Dermis blood vessel endothelial cell (primary cell): ENCODE measurements at places on chromosomes 7 and 10. TPM values are rescaled to one million over a fixed set of nuclear protein-coding genes. Genes with fewer than 3 reads are reported as not detected.
A peak's percentile ranks its signal among the peaks of the same experiment; 100 is the strongest.

- DNase-seq: peak; percentile 23
These were observed 6.5 kb downstream of the NACAD start for GRCh38 chr7:45082031-45082830.

- DNase-seq: no peak
These were observed 15.9 kb downstream of the TMEM209 start for GRCh38 chr7:130189343-130189742.

GRCh38 chr10:114915294-114915693, 22.7 kb upstream of the TRUB1 start:
- no peak for DNase-seq

DNA sequence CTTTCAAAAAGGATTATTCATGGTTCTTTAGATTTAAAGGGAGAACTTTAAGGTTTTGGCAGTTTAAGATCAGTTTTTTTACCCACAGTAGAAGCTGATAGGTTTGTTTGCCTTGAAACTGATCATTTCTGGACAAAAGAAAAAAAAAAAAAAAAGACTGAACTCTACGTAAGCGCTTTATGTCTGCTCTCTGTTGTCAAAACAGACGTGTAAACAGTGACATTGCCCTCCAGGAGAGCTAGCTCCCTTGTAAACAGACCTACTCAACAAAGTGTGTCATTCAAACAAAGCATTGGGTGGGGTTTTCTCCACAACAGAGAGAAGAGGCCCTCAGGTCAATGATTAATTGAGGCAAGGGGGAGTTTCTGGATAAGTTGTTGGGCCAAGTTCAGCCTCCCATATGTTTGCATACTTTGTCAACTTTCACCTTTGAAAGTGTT, 568.1 kb upstream of the LRRN3 start:
- DNase-seq: no peak

GRCh38 chr7:7181519-7182155, 707 bp upstream of the C1GALT1 start:
- peak; percentile 62 for DNase-seq

DNA sequence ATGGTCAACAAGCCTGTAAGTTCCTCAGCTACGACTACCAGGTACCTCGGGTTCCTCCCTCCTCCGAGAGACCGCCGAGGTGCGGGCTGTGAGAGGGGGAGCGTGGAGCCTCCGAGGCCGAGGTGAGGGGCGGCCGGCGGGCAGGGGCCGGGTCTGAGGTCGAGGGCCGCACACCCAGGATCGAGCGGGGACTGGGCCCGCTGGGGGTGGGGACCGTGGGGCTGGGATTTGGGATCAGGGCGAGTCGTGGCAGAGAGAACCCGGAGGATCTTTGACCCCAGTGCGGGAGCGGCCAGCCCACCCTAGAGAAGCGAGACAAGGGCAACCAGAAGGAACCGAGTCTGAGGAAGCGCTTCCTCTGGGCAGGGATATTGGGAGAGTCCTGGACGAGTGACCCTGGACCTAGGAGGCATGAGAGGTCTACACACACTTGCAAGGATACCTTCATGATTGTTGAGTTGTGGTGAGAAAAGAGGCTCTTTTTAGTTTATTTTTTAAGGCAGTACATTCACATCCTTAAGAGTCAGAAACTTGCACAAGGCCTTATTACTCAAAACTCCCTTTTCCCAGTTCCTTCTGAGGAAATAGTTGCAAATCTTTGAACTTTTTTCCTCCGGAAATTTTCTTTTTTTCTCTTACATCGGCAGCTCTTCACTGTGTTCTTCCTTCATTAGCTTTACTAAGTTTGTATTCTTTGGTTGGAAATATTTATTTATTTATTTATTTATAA, 395 bp downstream of the ZNF487 start:
- peak; percentile 20 for DNase-seq

DNA sequence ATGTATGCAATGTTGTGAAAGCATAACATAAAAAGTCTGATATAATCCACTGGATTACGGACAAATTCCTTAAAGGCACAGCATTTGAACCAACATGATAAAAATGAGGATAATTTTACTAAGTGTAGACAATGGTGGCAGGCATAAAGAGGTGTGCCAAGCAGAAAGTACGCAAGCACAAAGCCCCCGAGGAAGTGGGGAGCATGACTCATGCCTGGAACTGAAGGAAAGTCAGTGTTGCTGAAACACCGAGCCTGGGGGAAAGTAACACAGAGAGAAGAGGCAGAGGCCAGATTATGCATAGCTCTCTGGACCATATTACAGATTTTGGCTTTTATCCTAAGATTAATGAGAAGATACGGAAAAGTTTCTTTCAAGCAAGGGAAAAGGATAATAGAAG, 490.0 kb upstream of the PHF14 start:
- no peak for DNase-seq

DNA sequence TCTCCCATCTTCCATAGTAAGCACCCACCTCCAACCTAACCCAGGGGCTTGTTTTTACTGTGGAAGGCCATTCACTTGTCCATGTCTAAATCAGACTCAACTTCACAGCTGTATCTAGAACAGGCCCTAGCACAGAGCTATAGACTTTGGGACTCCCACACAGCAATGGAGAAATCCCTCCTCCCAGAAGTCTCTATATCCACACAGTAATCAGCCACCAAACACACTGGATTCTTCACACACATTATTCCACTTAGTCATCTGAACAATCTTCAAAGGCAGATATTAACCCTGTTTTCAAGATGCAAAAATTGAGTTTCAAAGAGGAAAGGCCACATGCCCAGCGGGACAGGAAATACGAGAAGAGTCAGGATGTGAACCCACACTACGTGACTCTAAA, 81.8 kb downstream of the MALSU1 start:
- DNase-seq: peak; percentile 40

- DNase-seq: no peak
These were observed 51.1 kb upstream of the AHR start for GRCh38 chr7:17247357-17247756.

DNA sequence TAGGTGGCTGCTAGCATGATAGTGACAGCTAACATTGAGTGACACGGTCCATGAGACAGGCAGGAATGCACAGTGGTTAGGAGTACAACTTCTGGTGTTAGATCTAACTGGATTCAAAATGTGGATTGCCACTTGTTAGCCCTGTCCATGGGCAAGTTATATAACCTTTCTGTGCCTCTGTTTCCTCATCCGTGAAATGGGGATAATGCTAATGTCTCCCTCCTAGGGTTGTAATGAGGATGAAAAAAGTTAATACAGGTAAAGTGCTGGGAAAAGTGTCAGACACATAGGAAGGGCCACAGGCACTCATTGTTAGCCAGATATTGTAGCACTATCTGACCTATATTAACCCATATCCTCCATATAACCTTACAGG, 41.8 kb downstream of the TACR2 start:
- no peak for DNase-seq

GRCh38 chr10:103197174-103197573, 4.1 kb upstream of the NT5C2 start:
- DNase-seq: peak; percentile 87

DNA sequence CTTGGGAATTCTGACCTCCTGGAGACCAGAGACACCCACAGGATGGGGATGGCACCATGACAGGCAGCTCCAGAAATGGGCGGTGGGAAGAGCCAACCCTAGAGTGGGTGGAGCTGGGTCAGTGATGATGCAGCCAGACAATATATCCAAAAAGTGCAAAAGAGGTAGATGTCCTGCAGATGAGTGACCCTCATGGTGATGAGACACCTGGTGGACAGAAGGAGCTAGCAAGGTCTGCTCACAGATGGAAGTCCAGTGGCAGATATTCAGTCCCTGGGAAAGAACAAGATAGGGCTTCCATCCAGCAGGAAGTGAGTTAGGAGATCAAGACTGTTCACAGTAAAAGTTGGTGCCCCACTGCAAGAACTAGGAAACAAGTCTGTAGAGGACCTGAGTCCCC, 19.2 kb upstream of the GRB10 start:
- no peak for DNase-seq

- no peak for DNase-seq
These were observed 14.5 kb downstream of the CTTNBP2 start for GRCh38 chr7:117858712-117859111.

GRCh38 chr10:123854003-123854402, 37.6 kb downstream of the CPXM2 start:
- DNase-seq: no peak

DNA sequence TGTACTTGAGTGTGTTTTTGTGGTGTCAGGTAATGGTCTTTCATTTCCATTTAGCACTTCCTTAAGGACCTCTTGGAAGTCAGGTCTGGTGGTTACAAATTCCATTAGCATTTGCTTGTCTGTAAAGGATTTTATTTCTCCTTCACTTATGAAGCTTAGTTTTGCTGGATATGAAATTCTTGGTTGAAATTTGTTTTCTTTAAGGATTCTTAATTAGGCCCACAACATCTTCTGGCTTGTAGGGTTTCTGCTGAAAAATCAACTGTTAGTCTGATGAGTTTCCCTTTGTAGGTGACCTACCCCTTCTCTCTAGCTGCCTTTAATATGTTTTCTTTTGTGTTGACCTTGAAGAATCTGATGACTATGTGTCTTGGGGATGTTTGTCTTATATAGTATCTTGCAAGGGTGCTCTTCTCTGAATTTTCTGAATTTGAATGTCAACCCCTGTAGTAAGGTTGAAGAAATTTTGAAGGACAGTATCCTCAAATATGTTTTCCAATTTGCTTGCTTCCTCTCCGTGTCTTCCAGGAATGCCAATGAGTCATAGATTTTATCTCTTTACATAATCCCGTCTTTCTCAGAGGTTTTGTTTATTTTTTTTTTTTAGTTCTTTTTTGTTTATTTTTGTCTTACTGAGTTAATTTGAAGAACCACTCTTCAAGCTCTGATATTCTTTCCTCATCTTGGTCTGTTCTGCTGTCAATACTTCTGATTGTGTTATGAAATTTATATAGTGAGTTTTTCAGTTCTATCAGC, 70.2 kb downstream of the SLC39A12 start:
- DNase-seq: no peak

DNA sequence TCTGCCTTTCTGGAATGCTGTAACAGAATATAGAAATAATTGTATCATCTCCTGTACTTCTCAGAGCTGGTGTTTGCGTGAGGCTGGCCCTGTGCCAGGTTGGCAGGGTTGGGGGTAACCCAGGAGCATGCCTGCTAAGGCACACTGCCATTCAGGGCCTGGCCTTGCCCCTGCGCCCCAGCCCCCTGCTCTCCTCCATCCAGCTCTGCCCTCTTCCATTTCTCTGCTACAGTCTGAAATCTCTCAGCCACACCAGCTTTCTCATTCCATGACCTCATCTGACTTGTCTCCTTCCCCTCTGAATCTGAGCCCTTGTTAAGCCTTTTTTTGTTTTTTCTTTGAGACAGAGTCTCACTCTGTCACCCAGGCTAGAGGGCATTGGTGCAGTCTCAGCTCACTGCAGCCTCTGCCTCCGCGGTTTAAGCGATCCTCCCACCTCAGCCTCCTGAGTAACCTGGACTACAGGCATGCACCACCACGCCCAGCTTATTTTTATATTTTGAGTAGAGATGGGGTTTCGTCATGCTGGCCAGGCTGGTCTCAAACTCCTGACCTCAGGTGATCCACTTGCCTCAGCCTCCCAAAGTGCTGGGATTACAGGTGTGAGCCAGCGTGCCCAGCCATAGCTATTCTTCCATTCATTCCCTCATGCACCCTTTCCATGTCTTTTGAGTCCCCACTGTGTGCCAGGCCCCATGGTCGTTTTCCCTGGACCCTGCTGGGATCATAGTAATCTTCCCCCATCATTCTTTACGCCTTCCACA, 206.8 kb downstream of the CUX1 start:
- DNase-seq: no peak

GRCh38 chr10:8405596-8405995, 351.1 kb downstream of the GATA3 start:
- DNase-seq: no peak

- DNase-seq: no peak
These were observed 314.0 kb downstream of the CDK14 start for GRCh38 chr7:90910136-90910535.

DNA sequence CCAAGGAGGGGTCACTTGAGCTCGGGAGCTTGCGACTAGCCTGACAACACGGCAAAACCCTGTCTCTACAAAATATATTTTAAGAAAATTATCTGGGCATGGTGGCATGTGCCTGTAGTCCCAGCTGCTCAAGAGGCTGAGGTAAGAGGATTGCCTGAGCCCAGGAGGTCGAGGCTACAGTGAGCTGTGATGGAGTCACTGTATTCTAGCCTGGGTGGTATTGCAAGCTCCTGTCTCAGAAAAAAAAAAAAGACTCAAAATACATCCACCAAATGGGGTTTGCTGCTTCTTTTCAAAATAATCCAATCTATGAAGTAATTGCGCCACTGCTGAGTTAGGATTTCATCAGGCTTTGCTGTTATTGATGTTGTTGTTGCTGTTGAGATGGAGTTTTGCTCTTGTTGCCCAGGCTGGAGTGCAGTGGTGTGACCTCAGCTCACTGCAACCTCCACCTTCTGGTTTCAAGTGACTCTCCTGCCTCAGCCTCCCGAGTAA, 11.1 kb upstream of the VIM start:
- DNase-seq: no peak

GRCh38 chr10:98533746-98534445, 87.2 kb upstream of the HPS1 start:
- DNase-seq: no peak

DNA sequence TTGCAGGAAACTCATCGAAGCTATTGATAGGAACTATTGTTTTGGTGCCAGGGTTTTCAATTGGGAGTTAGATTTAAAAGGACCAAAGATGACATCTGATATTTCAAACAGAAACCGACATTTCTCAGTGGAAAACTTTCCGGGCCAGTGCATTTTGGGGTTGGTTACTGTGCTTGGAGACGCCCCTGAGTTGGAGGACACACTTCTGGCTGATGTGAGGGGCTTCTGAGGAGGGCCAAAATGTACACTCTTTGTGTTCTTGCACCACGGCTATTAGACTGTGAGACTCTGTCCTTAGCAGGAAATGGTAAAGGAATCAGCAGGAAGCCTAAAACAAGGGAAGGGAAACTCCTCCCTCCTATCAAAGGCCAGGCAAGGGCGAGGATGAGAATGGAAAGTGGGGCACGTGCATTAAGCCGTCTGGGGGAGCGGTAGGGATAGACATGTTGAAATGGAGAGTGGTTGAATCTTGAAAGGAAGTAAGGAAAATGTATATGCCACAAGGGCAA, 1.8 kb upstream of the SRGN start:
- DNase-seq: peak; percentile 86

DNA sequence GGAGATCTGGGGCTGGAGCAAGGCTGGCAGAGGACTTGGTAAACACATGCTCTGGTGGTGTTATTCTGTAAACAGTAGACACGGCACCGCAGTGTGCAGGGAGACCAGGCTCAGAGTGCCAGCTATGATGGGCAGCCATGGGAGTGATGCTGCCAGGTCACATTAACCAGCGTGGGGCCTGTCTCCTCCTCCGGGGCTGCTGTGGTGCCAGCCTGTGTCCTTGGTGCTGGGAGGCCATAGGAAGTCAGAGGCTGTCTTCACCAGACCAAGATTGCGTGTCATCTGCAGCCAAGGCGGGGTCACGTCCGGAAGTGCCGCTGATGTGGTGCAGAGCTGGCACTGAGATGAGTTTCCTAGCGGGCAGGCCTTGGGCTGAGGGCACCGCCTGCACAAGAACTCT, 236.0 kb downstream of the GLRX3 start:
- DNase-seq: no peak

DGKI gene
- total RNA-seq: 2.7 and 3.9 TPM in 2 replicates

LRRC18 gene
- not detected in 2 replicates for total RNA-seq

ELOVL3 gene
- not detected in 2 replicates for total RNA-seq

TFR2 gene
- 0.68 and 0.70 TPM in 2 replicates for total RNA-seq

ST8SIA6 gene
- 0.34 and 2.3 TPM in 2 replicates for total RNA-seq

SLC13A1 gene
- total RNA-seq: not detected in 2 replicates

ATOH7 gene
- total RNA-seq: not detected in 2 replicates

SMKR1 gene
- 0.09 and 0.17 TPM in 2 replicates for total RNA-seq
